ENCODE measurements at places on chromosomes 1 and 21.

- no peak for DNase-seq
Observed at GRCh38 chr21:35748678-35749314, 311.5 kb downstream of the SETD4 start.

GRCh38 chr1:228166170-228166936, 749 bp downstream of the IBA57 start:
- peak; percentile 72 for DNase-seq

- DNase-seq = no peak
Observed at GRCh38 chr1:115138271-115138670, 49.0 kb upstream of the TSPAN2 start.

DNA sequence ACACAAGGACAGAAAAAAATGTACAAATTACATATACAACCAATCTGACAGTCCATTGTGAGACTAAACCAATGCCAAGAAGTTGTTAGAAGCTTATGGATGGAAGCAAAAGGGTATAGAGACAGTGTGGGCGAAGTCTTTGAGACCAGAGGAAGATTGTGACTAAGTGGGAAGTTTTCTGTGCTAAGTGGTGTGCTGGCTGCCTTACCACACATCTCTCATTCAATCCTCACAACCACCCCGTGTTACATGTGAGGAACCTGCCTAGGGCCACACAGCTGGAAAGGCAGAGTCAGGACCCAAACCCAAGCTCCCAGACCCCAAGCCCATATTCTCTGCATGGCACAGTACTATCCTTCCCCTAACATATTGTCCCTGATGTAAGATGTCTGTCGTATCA, 53.5 kb upstream of the DUSP10 start:
- DNase-seq = no peak

- DNase-seq = no peak
Observed at GRCh38 chr1:232560940-232561339, 69.0 kb downstream of the SIPA1L2 start.

DNA sequence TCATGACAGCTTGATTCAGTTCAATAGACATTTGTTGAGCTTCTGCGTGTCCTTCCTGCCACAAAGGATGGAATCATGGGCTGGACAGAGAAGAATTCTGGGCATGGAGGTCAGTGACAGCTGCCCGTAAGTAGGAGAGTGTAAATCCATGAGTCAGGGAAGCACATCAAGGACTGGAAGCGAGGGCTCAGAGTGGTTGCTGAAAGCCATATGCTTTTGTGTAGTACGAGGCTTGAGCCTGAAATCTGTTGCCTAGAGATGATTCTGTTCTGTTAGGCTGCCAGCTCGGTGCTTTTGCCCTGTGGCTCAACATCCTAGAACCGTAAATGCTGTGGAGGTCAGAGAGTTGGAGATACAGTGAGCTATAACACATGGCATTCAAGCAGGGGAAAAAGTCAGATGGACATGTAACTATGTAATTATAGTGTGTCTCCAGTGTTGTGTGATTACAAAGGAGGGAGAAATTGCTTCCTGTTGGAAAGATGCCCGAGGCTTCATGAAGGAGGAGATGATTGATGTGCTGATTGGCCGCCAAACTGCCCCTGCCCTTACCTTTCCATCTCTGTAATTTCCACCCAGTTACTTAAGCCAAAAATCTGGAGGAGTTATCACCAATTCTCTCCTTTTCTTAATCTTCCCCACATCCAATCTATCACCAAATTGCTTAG, 92.8 kb upstream of the CACNA1E start:
- no peak for DNase-seq

GRCh38 chr1:156657741-156658319, 15.9 kb downstream of the BCAN start:
- DNase-seq = no peak

- no peak for DNase-seq
Observed at GRCh38 chr1:29117381-29117780, 6.3 kb downstream of the TMEM200B start.

GRCh38 chr1:19044975-19045831, 88.7 kb upstream of the IFFO2 start:
- DNase-seq = no peak

DNA sequence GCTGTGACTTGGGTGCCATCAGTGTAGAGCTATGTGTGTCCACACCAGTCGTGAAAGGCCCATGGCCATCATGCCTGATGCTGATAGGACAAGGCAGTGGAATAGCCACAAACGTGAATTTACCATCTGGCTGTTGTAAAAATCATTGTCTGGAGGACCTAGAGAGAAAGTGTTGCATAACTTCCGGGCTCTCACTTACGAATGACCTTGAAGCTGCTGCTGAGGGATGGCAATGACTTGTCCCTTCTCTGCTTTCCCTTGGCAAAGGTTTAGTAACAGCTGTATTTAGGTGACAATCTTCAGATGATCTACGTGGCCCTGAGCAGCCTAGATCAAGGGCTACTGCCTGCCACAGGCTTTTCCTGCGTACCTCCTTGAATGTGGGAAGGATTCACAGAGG, 5.8 kb downstream of the ATP1B1 start:
- DNase-seq = no peak

GRCh38 chr1:235402457-235403200, 35.4 kb downstream of the TBCE start:
- no peak for DNase-seq

GRCh38 chr1:10694274-10694632, 102.2 kb downstream of the CASZ1 start:
- DNase-seq = peak; percentile 73

DNA sequence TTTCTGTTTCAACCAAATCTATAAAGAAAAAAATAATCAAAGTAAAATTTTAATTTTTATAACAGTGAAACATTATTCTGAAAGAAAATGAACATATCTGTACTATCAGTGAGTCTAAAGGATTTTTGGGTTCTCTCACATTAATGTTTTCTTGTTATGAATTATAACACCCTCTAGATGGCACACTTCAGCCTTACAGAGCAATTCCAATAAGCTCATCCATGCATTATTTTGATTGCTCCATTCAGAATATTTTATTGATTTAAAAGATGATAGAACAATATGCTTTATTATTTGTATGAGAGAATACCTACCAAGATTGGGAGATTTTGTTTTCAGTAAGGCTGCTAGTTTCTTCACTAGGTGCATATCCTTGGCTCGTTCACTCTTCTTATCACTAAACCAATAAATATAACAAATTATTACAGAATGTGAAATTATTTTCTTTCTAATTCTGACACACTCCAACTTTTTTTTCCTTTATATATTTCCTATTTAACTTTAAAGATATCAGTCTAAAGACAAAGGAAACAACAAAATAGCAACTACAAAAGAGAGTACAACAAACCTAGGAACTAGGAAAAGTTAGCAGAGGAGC, 82.4 kb downstream of the RAB3GAP2 start:
- no peak for DNase-seq

- peak; percentile 44 for DNase-seq
Observed at GRCh38 chr1:39799770-39800470, 11.3 kb upstream of the BMP8B start.
